Lower leg skin (tissue), 4 donors: ENCODE measurements at places on chromosomes 5 and 9.

- no peak for DNase-seq
These were observed 8.3 kb upstream of the YTHDC2 start for GRCh38 chr5:113505181-113505580.

DNA sequence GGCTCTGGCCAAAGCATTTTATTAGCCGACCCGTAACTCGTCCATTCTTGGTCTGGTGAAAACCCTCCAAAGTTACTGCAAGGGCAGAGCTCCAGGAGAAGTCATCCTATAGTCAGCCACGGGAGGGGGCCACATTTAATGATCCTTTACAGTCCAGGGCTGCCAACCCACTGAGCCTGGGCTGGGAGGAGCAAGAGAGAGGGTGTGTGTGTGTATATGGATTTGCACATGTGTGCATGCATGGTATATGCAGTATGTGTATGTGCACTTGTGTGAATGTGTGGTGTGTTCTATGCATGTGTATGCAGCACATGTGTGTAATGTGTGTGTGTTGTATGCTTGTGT lies 4.2 kb upstream of the RASGEF1C start:
- peak; percentile 32 for DNase-seq

GRCh38 chr9:97487107-97487506 lies 14.4 kb upstream of the TMOD1 start:
- DNase-seq = no peak

GRCh38 chr5:52342361-52342760 lies 445.4 kb upstream of the ITGA1 start:
- DNase-seq = no peak

DNA sequence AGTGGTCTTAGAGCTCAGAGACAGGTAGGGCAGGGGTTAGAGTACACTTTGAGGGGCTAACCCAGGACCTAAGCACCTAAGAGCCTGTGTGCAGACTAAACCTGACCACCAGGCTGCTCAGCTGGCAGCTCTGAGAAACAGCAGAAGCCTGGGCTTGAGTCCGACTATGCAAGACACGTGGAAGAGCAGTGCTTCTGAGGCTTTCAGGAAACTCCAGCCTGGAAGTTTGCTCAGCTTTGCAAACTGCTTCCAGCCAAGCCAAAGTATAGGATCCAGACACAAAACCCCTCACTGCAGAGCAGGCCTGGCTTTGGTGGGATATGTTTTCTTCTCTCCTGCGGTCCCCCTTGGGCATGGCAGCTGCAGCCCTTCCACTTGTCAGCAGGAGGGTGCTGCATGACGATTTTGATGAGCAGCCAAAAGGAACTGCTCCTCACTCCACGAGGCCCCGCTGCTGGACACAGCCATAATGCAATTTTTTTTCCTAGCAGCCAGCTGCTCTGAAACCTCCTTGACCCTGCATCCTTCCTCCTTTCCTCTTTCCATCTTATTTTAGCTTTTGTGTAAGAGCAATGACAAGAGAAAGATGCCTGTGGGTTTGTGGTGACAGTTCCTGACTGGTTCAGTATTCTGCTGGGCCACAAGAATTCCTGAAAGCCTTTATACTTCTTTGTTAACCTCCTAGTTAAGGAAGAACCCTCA lies 123.1 kb downstream of the LIFR start:
- no peak for DNase-seq

- no peak for DNase-seq
These were observed 148.6 kb upstream of the PLPPR1 start for GRCh38 chr9:100879884-100880283.

DNA sequence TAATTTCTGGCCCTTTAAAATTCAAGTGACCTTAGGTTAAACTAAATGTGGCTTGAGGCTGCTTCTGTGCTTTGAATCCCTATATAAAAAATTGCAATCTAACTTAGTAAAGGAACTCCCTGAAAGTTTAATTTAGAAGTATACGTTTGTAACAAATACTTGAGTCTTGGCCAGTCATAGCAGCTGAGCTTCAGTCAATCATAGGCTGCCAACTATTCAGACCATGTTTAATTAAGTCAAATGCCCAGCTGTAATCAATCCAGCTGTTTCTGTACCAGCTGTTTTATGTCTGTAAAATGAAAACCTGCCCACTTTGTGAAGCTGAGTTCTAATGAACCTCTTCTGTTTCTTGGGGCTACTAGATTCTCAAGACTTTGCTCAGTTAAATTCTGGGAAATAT lies 760.1 kb downstream of the MAT2B start:
- no peak for DNase-seq

GRCh38 chr9:131008563-131008908 lies 438 bp upstream of the LAMC3 start:
- DNase-seq = no peak

DNA sequence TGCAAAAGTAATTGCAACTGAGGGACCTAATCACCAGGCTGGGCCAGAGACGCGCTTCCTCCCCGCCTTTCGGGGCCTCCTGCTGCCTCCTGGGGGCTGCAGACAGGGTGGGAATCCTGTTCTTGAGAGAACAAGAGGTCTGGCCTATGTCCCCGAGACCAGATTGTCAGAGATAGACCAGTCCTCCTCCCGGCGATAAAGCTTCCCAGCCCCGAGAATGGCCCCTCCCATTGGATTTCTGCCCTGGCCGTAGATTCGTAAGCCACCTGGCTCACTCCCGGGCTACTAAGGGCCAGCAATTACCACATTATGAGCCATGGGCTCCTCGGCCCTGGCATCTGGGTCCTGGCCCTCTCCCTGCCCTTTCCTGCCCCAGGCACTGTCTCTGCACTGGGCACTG lies 70.4 kb downstream of the HRH2 start:
- DNase-seq = no peak

DNA sequence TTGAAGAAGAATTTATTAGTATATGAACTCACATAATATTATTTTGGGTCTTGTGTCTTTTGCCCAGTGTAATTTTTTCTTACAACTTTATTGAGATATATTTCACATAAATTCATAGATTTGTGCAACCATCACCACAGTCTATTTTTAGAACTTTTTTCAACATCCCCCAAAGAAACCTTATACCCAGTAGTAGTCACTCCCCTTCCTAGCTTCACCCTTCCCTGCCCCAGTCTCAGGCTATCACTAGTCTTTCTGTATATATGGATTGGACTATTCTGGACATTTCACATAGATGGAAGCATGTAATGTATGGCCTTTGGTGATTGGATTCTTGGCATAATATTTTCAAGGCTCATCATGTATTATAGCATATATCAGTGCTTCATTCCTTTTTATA lies 67.8 kb downstream of the MAN2A1 start:
- DNase-seq = no peak

DNA sequence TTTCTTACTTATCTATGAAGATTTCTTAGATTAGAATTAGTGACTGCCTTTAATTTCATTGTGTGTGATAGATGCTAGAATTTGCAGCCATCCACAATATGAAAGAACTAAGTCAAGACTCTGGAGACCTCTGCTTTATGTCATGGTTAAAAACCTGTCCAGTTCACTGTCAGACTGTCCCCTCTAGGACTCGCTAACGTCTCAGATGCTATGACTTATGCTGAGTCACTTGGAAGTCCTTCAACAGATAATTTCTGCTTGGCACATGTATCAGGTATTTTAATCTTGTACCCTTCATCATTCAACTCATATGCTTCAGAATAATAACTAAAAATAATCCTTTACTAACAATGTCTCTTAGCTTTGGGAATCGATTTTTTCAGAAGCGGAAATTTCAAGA lies 230.5 kb upstream of the DMAC1 start:
- DNase-seq = no peak

- DNase-seq = no peak
These were observed 358.7 kb upstream of the KLF4 start for GRCh38 chr9:107847978-107848964.

- DNase-seq = peak; percentile 95
These were observed at the start of gene CD74 for GRCh38 chr5:150412319-150413175. TSS of gene CD74 (minus strand) at chr5:150412910. CDS start at chr5:150412749, 161 bp downstream.

GRCh38 chr9:100602342-100602801 lies 24.5 kb downstream of the CAVIN4 start:
- DNase-seq = no peak

DNA sequence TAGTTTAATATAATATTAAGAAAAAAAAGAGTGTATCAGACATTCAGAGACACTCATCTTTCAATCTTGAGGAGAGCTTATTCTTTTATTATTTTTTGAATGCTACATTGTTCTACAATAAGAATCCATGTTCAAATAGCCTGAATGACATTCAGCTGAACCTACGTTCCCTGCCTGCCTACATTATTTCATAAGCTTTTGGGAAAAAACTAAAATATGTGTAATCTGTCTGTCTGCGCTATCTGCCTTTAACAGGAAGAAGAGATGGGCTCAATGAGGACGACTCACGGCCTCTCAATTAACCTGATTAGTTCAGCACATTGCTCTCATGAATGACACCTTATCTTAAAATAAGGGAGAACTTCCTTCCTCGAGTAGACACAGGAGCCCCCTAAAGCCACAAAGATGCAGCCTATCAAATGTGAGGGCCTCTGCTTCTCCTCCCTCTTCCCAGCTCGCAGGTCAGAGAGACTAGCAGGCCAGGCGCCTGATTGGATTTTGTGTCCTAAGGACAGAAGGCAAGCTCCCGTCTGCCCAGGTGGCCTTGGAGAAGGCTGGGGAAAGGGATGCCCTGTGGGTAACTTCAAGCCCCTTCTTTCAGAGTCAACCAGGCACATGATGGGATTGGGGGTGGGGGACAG lies 37.8 kb downstream of the EBF1 start:
- no peak for DNase-seq

- DNase-seq = no peak
These were observed 66.9 kb downstream of the TMEM252 start for GRCh38 chr9:68473790-68474189.

GRCh38 chr5:152405145-152405544 lies at the start of gene NMUR2:
TSS of gene NMUR2 (minus strand) at chr5:152405279. CDS start at chr5:152405113, 166 bp downstream.
- no peak for DNase-seq

- DNase-seq = no peak
These were observed 8.5 kb downstream of the GIN1 start for GRCh38 chr5:103111468-103111867.

GRCh38 chr5:15695215-15695731 lies 195.3 kb downstream of the FBXL7 start:
- DNase-seq = no peak

- DNase-seq = no peak
These were observed 115.4 kb downstream of the FBN2 start for GRCh38 chr5:128422612-128423011.

DNA sequence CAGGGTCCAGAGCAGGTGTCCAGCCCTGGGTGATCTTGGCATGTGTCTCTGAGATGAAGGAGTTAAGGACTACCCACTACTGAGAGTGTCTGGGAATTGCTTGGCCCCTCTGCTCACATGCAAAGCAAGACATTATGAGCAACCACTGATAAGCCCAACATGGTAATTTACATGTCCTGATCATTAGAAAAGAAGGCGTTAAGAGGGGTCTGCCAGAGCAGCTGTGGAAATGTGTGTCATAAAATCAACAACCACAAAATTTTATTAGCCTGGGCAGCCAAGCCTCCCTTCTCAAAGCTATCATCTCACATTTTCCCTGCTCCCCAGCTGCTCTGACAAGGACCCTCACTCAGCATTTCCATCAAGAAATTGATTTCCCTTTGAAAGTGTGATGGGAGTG lies 351.0 kb downstream of the SPOCK1 start:
- no peak for DNase-seq

GRCh38 chr5:173175523-173175922 lies 31.2 kb downstream of the BNIP1 start:
- no peak for DNase-seq

DNA sequence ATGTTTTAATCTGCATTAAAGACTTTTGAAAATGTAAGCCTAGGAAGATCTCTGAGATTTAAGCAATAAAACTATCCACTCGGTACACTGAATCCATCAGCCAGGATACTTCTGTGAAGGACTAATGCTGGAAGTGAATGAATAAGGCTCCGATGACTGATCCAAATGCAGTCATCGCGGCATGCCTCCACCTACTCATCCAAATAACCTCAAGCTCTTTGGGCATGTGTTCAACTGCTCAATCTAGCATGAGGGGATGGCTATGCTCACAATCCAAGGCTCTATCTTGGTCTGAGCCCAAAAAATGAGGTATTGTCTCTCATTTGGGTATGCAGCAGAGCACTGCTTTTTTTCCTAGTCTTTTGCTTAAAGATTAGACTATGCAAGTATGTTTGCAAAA lies 19.2 kb downstream of the MARCHF3 start:
- DNase-seq = no peak

- no peak for DNase-seq
These were observed 9.7 kb downstream of the MRPL36 start for GRCh38 chr5:1789834-1790471.

GRCh38 chr5:56264417-56265025 lies 31.4 kb upstream of the ANKRD55 start:
- DNase-seq = no peak

- no peak for DNase-seq
These were observed 597.8 kb upstream of the CLINT1 start for GRCh38 chr5:158456756-158457155.

GRCh38 chr9:23830929-23831730 lies 5.1 kb upstream of the ELAVL2 start:
- no peak for DNase-seq

GRCh38 chr5:14327624-14328023 lies 184.5 kb downstream of the TRIO start:
- DNase-seq = no peak

GRCh38 chr5:180830253-180831138 lies 27.9 kb upstream of the MGAT1 start:
- DNase-seq = no peak

DNA sequence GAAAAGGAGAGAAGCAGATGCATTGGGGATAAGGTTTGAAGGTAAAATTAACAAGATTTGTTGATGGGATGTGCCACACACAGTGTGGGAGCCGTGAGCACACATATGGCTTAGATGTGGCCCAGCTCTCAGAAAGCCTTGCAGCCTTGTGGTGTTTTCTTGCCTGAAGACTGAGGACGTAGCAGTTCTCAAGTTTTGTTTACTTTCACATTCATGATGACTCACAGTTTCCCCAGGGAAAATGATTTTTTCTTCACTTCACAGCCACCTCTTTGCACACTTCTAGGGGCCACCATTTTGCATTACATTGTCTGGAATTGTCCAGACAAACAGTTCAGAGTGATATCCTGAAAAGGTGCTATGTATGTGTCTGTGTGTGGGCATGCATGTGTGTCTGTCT lies 126.2 kb downstream of the BASP1 start:
- DNase-seq = no peak

GRCh38 chr5:179284751-179285631 lies 60.3 kb downstream of the ADAMTS2 start:
- DNase-seq = no peak

DNA sequence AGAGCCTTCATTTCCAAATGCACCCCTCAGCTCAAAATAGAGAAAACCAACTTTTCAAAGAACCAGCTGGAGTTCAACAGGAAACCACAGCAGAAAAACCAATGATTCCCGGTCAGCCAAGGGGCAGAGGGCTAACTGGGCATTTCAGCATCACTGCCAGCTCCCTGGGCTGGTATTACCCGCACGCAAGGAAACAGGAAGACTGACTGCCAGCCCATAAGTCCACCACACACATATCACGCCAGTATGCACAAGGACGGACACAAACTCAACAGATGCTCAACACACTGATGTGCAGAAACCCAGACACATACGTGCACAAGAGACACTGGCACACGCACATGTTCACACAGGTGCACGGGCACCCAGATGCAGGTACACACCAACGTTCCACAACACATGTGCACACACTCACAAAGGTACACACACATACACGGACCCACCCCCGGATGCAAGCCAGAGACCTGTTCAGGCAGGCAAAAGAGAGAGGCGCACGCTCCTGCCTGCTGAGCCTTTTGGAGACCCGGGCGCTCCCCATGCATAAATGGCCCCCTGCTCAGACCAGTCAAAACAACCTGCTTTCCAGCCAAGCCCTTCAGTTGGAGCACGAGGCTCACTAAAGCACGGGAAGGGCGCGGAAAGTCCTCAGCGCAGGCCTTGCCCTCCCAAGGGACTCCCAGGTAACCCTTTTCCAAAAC lies 2.1 kb downstream of the ADAMTS2 start:
- DNase-seq = no peak
